Stimulated activated CD8-positive, alpha-beta memory T cell treated with anti-CD3 and anti-CD28 coated beads, Interleukin-2, amount 100 ng/mL, for 1 hour (primary cell): ENCODE measurements at places on chromosomes 2 and 18.

DNA sequence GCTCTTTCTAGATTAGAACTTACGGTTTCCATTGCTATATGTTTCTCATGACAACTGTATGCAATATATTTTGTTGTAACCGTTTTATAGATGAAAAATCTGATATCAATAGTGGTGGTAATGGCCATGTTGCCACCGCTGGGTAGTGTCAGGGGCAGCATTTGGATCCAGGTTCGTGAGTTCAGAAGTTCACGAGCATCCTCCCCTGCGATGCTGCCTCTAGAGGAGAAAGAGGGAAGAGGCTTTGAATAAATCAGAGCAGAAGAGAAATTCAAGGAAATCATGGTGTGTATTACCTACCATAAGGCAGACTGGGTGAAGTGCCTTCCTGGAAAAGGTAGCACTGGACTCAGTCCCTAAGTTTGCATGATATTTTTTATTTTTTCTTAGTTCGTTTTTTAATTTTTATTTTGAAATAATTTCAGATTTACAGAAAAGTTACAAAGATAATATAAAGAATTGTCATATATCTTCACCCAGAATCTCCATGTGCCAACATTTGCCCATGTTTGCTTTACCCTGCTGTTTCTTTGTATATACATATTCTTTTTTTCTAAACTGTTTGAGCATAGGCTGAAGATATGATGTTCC lies 3.3 kb upstream of the ZBTB7C start:
- DNase-seq, result no peak

DNA sequence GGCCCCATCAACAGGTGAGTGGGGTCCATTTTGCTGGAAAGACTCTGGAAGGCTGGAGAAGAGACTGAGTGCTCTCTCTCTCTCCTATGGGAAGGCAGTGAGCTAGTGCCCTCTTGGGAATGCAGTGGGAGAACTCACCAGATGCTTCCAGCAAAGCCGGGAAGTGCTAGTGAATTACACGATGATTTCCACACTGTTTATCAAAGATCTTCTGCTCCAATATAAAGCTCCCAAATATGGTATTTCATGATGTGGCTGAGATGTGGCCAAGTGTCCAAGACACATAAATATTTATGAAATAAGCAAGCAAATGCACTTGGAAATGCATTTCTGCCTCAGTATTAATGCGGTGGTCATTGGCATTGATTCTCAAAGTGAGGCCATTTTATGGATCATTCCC lies 135.9 kb downstream of the VAPA start:
- no peak for DNase-seq

DNA sequence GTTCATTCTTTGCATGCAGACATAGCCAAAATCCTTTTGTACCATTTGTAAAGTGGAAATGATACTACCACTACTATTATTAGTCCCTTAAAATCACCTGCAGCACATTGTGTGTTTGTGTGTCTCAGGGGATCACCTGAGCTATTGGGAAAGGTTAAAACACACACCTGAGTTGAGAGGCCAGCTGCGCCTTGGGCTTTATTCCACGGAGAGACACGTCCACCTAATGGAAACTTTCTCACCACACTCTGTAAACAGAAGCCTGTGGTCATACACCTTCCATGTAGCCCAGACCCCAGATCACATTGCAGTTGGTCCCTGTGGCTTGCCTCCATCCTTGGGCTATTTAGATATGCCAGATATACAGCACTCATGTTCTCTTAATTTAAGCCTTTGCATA lies 81.8 kb upstream of the SH3BP4 start:
- DNase-seq, result no peak

DNA sequence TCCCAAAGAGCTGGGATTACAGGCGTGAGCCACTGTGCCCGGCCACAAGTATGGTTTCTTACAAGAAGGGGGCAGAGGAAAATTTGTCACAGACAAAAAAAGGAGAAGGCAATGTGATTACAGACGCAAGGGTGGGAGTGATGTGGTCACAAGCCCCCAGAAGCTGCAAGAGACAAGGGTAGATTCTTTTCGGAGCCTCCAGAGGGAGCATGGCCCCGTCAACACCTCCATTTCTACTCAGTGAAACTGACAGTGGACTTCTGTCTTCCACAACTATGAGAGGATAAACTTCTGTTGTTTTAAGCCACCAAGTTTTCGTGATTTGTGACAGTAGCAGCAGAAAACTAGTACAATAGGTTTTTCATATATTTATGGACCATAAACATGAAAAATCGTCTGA lies 2.1 kb upstream of the TCF7L1 start:
- DNase-seq, result no peak

- DNase-seq, result no peak
These were observed 4.4 kb downstream of the XRCC5 start for GRCh38 chr2:216113572-216113971.

DNA sequence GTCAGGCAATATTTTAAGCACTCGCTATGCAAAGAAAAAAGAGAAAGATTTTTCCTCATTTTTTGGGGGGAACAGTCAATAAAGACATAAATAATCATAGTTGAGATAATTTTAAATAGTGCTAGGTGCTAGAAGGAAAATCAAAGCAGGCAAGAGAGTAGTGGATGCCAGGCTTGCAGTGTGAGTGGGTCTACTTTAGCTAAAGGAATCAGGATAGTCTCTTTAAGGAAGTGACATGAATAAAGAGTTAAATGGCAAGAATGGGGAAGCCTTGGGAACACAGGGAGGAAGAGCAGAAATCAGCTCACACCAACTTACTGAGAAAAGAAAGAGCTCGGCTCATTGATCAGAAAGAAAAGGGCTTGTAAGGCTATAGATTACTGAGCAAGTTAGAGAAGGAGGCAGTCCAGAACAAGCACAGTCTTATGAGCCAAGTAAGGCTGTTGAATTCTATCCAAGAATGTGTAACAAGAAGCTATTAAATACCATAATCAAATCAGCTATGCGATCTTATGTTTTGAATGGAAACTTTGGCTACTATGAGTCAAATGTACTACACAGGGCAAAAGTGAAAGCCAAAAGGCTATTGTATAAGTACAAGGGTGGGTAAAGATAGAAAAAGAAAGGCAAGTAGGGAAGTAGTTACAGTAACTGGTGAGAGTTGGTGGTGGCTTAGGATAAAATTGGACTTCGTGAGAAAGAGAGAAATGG lies 833.8 kb upstream of the PIK3C3 start:
- no peak for DNase-seq

GRCh38 chr2:181077128-181077709 lies 96.8 kb downstream of the UBE2E3 start:
- DNase-seq, result no peak

DNA sequence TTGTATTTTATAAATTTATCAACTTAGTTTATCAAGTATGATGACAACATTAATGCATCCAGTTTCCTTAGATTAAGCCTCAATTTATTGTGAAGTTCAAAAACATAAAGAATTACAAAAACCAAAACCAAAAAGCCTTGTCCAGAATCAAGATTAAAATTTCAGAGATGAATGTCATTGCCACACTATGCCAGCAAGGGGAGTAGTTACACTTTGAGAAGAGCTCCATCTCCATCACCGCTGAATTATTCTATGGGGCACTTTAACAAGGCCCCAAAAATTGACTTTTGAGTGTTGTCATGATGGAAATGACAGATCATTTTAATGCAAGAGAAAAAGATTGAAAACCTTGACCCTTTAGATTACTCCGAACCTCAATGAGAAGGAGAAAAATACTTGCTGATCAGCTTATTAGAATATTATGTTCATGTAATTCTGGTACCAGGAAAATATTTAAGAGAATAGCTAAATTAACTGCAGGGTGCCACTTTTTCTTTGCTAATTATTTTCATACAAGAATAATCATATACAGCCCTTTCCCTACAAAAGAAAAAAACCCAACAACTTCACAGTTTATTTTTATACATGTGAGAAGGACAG lies 152.5 kb upstream of the AQP4 start:
- DNase-seq, result no peak

GRCh38 chr2:165535471-165535870 lies 66.0 kb downstream of the CSRNP3 start:
- no peak for DNase-seq

GRCh38 chr2:170362871-170363631 lies 185.1 kb downstream of the MYO3B start:
- no peak for DNase-seq

DNA sequence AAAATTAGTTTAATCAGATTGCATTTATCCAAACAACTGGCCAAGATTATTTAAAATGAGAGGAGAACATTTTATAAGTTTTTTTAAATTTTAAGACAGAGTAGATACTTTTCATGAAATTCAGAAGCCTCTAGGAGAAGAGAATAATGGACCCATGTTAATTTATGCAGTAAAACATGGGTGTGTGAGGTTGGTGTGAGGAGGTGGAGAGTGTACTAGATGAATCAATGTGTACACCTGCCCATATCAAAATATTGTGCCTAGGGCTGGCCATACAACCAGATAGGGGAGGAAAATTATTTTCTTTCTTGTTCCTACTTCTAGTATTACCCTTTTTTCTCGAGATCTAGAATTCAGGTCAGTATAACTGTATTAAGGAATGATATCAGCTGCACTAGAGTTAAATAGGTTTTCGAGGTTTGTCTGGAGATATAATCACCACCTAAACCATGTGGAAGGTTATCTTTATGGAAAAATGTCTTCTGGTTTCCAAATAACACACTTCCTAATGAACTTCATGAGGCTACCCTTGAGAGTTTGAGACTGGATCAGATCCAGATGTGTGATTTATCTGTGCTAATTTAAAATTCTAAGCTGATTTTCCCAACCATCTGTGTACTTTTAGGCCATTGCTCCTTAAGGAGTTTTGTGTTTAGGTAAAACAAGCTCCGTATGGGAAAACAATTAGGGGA lies 37.6 kb downstream of the TMEM178A start:
- no peak for DNase-seq

DNA sequence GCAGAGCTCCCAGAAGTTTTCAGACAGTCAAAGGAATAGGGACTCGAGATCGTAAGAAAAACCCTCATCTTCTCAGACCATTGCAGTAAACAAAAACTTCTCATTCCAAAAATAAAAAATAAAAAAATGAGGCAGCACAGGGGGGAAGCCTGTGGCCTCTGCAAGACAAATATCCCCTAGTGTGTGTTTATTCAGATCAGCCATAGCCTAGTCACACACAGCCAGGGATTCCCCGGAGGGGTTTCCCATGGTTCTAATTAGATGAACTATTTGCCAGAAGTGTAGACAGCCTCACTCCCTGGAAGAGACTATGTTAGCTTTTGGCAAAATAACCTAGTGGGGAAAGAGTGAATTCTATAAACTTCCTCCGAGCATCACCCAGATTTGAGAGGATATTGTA lies 122.9 kb upstream of the KLF7 start:
- DNase-seq, result no peak
